ENCODE measurements at places on chromosomes 7 and 10.

DNA sequence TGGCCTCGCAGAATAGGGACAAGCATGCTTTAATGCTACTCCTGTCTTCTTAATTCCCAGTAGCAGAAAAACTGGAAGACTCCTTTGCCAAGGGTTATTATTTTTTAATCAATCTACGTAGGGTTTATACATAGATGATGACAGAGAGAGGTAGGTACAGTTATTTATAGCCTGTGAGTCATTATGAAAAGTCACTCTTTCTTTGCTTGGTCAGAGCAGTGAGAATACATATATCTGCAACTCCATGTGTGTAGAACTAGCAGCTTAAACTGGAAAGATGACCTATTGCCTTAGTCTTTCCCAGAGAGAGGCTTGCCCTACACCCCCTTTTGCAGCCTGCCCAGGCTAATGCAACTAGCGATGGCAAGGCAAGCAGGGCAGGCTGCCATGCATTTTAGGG is 1050.6 kb downstream of the NRG3 start:
- DNase-seq, result no peak

- no peak for DNase-seq
These were observed 131.9 kb downstream of the KCNMA1 start for GRCh38 chr10:77505431-77506334.

DNA sequence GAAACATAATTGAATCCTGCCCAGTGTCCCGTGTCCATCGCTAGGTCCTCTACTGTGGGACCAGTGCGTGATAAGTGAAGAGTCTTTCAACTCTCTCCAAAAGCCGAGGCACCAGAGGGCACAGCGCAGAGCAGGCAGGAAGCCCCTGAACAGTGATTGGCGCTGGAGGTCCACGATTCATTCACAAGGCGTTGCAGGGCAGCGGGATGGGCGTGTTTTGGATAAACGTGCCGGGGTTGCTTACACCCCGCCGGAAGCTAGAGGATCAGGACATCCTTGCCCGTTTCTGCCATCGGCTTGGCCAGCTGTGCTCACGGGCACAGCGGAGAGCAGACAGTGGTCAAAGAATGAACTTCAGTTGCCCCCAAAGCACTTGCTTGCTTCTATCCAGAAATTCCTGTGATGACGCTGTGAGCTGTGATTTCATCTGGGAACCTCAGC is 86.0 kb upstream of the PFKP start:
- DNase-seq, result no peak

GRCh38 chr7:100894860-100895700 is 608 bp downstream of the ACHE start:
- peak; percentile 41 for DNase-seq

GRCh38 chr10:61385231-61386001 is 67.8 kb downstream of the TMEM26 start:
- DNase-seq, result no peak

DNA sequence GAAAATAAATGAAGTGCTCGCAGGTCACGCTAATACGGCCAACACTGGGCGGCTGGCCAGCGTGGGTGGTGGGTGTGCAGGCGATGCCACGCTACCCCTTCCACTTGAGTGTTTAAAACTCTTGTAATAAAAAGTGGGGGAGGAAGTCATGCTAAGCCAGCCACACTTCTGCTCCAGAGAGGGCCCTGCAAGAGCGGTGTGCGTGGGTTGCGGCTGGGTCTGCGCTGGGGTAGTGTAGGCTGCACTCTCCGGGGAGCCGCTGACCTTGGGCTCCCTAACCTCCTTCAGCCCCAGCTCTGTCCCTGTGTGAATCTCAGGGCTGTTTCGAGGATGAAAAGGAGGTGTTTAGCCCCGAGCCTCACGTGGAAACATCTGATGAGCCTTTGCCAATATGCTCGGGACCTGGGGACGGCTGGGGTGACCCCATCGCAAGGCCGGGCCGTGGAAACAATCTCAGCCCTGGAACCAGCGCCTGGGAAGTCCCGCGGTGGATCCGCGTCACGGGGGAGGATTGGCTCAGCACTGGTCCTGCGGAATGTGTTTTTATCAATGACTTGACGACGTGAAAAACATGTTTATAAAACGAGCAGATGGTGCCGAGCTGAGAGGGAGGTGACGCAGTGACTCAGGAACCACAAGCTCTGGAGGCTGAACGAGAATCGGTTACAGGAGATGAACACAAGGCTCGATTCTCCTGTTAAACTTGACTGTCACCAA is 278.5 kb downstream of the DNAJB6 start:
- DNase-seq, result no peak

- DNase-seq, result peak; percentile 26
These were observed 334 bp downstream of the ZNF800 start for GRCh38 chr7:127392182-127392565.

DNA sequence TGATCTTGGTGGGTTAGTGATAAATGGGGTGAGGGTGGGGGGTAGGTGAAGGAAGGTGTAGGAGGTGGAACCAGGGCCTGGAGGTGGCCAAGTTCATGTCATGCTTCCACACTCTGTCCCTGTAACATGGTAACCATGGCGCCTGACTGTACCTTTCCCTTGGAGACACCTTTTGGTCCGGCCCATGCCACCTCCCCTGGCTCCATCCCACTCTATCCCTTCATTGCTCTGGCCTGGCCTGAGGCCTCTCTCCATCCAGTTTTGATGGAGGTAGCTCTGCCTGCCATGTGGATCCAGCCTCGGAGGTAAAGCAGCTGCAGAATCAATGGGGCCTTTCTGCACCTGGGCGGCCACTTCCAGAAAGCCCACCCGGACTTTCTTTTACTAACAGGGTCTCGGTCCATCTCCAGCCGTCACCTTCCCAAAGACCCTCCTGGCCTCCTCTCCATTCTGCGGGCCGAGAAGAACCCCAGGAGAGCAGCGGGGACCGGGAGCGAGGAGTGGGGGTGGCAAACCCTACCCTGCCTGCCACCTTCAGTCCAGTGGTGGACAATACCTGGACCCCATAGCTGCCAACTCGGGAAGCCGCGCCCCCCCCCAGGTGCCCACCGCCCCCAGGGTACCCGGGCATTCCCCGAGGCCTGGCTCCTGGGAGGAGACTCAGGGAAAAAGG is 504 bp upstream of the TRRAP start:
- DNase-seq, result no peak

DNA sequence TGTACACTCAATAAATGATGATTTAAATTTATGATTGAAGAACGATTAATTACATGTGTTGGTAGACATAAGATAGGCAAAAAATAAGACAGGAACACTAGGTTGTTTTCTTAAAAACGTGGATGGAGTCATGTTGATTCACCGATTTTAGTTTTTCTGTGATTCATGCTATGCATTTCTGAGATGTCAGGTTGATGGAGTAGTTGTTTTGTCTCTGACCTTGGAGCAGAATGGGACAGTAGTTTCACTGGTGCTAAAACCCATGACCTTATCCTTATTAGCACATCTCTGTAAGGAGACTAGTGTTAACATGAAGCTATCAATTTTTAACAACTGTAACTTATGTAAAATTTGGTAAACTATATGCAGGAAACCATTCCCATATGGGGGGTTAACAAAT is 611.6 kb upstream of the FZD8 start:
- DNase-seq, result no peak

GRCh38 chr7:157559596-157560257 is 222.9 kb downstream of the DNAJB6 start:
- DNase-seq, result no peak

DNA sequence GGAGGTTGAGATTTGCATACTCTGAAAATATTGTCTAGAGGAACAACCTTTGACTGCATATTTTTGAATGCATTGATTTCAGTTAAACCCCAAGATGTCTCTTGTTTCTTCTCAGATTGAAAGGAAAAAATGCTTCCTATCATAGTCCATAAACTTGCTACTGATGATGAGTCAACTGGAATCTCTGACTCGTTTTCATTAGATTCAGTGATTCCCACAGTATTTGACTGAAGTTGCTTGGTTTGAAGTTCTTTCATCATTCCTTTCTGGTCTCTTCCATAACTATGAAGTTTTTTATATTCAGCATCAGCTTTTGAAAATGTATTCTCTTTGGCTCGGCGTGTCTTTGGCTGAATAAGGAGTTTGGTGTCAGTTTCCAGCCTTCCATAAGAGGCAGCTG is 10.7 kb downstream of the PEX1 start:
- DNase-seq, result no peak

DNA sequence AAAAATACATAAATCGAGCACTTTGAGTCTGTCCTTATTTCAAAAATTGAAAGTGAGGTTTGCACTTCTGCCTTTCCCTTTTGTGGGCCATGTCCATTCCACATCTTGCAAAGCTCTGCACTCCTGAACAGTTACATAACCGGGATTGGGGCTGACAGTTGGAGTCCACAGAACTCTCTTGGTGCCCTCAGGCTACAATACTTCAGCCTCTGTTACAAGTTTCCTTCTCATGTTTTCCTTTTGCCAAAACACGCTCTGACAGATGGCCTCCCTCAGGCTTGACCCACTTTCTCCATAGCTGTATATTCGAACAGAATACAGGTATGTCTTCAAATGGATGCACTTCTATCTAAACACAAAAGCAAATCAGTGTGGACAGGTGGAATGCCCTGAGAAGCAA is 335.9 kb downstream of the WDR37 start:
- DNase-seq, result no peak

- DNase-seq, result no peak
These were observed 16.4 kb downstream of the HOXA1 start for GRCh38 chr7:27079234-27079975.

GRCh38 chr7:95180-95862 is 97.0 kb upstream of the FAM20C start:
- DNase-seq, result no peak

- DNase-seq, result no peak
These were observed 237.9 kb downstream of the ADARB2 start for GRCh38 chr10:1499359-1499957.

GRCh38 chr10:10320956-10321355 is 696.7 kb upstream of the CELF2 start:
- no peak for DNase-seq

- DNase-seq, result no peak
These were observed 18.1 kb upstream of the ABCB5 start for GRCh38 chr7:20597339-20597738.

DNA sequence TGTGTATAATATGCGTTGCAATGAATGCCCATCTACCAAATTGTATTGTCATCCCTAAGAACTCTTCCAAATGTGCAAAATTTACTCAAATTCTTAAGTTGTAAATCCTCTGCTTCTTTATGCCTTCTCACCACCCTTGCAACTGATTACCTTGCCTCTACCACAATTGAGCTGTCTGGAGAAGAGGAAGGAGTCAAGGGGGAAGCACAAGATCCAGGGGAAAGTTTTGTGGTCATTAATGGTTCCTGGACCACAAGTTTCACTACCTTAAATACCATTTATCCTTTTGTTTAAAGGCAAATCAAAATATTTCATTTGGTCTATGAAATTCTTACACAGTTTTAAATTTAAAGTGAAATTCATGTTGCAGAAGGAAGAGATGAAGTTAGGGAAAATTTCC is 16.7 kb downstream of the CRPPA start:
- no peak for DNase-seq

- DNase-seq, result no peak
These were observed 80.1 kb upstream of the ANKRD1 start for GRCh38 chr10:91000985-91001384.

DNA sequence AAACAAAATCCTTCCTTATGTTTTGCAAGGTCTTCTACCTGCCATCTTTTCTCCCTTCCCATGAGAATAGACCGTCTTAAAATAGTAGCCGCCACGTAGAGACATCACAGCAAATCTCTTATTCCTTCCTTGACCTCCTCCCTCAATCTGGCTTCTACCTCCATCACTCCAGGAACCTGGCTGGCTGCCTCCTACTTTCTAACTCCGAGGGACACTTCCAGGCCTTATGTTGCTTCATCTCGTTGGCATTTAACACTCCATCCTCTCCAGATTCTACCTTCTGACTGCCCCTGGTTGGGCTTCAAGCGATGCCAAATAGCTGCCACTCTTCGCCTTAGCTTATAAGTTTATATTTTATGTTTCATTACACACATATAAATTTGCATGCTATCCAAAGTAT is 26.4 kb upstream of the CALN1 start:
- DNase-seq, result no peak

DNA sequence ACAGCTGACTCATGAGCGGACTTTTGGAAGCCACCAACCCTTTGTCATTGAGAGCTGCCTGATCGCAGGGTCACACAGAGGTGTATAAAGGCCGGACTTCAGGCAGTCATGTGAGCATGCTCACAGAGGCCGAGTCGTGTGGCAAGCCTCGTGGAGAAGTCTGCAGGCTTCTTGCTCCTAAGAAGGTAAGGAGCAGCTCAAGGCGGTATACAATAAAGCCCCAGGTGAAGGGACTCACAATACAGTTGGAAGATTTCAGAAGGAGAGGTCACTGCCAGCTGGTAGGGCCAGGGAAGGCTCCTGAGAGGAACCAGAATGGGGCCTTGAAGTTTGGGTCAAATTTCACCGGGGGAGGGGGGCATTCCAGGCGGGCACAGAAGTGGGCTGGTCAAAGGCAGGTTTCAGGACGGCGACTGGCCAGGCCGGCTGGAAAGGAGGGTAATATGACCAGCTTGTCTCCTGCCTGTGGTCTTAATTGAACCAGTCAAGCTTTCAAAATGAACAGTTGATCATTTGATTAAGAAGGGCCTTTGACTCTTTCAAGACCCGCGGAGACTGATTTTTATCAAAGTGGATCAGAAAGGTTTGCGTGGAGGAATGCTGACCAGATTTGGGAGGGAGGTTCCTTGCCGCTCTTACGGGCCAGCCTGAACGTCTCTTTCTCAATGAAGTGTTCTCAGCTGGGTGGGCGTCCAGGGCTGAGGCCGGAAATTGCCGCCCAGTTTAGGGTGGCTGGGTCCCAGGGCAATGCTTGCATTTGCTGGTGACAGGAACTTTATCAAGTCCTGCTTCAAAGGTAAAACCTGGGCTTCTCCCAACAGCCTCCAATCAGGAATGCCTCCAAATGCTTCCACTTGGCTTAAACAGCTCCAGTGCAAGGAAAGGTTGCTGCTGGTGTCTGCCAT is 178.6 kb downstream of the EMX2 start:
- no peak for DNase-seq

GRCh38 chr7:130189343-130189742 is 15.9 kb downstream of the TMEM209 start:
- DNase-seq, result no peak

DNA sequence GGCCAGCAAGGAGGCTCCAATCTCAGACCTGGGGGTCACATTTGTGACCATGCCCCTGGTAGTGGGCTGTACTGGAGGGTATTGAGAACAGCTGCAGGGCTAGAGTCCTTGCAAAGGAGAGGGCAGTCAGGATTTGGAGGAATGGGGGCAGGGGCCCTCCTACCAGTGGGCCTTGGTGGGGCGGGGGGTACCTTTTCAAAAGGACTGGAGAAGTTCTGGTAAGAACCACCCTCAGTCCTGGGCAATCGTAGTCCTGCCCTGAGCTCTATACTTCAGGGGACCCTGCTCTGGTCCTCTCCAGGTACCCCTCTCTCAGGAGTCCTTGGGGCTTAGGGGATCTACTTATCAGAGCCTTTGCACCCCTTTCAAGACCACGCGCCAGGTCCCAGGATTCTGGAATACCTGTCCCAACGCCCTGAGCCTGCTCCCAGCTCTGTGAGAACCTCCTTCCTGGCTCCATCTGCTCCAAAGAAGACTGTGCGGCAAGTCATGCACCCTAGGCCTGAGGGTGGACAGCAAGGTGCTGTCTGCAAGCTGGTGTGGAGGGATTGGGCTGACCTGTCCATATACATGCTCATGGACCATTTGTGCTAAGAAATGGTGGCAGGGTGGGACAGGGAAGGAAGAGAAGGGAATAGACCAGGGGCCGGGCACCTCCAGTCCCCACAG is 134.1 kb upstream of the EEPD1 start:
- DNase-seq, result no peak

All from stimulated activated CD8-positive, alpha-beta memory T cell treated with anti-CD3 and anti-CD28 coated beads, Interleukin-2, amount 100 ng/mL, for 1 hour (primary cell).